Glomerular endothelial cell (primary cell): ENCODE measurements at places on chromosomes 4 and X. TPM values are rescaled to one million over a fixed set of nuclear protein-coding genes. Genes with fewer than 3 reads are reported as not detected.

LGI2 gene
- total RNA-seq: 0.05 TPM in 1 of 2 replicates, not detected in the other

TCEAL7 gene
- 8.5 and 16.2 TPM in 2 replicates for total RNA-seq

NCAPG gene
- total RNA-seq: 7.3 and 10.0 TPM in 2 replicates

KCND1 gene
- 0.78 and 1.3 TPM in 2 replicates for total RNA-seq

VSIG1 gene
- 0.44 and 1.6 TPM in 2 replicates for total RNA-seq

DCAF4L1 gene
- 0.18 TPM in 1 of 2 replicates, not detected in the other for total RNA-seq

JADE3 gene
- 9.9 and 10.5 TPM in 2 replicates for total RNA-seq

ALB gene
- not detected in 2 replicates for total RNA-seq

NEUROG2 gene
- not detected in 2 replicates for total RNA-seq

SERPINA7 gene
- total RNA-seq: not detected in 2 replicates

FGD1 gene
- 8.3 and 12.5 TPM in 2 replicates for total RNA-seq

PLRG1 gene
- total RNA-seq: 43.0 and 44.7 TPM in 2 replicates

MAGEC2 gene
- not detected in 2 replicates for total RNA-seq

PCYT1B gene
- under 0.01 TPM in 1 of 2 replicates, not detected in the other for total RNA-seq

TMPRSS11F gene
- not detected in 2 replicates for total RNA-seq

SLC16A2 gene
- total RNA-seq: 1.9 and 2.8 TPM in 2 replicates

ENAM gene
- total RNA-seq: not detected in 2 replicates

GAR1 gene
- total RNA-seq: 12.1 and 13.2 TPM in 2 replicates

NSG1 gene
- total RNA-seq: 4.1 TPM in 1 of 2 replicates, not detected in the other

PLXNB3 gene
- 25.6 and 37.6 TPM in 2 replicates for total RNA-seq

ATOH1 gene
- total RNA-seq: not detected in 2 replicates

TCP11X2 gene
- not detected in 2 replicates for total RNA-seq

IL21 gene
- not detected in 2 replicates for total RNA-seq

GAGE2A gene
- not detected in 2 replicates for total RNA-seq

PIGA gene
- 4.4 and 6.1 TPM in 2 replicates for total RNA-seq

GUF1 gene
- total RNA-seq: 10.7 and 12.5 TPM in 2 replicates

CXCL6 gene
- total RNA-seq: 2.2 and 5.8 TPM in 2 replicates

NR0B1 gene
- total RNA-seq: 0.23 TPM in 1 of 2 replicates, not detected in the other

TIMM8A gene
- total RNA-seq: 5.8 and 6.6 TPM in 2 replicates

CTAG2 gene
- total RNA-seq: not detected in 2 replicates

APELA gene
- total RNA-seq: not detected in 2 replicates

NLRP2B gene
- not detected in 2 replicates for total RNA-seq

PRKG2 gene
- 0.06 and 0.82 TPM in 2 replicates for total RNA-seq

MAGED2 gene
- total RNA-seq: 361 and 403 TPM in 2 replicates

OCIAD1 gene
- total RNA-seq: 123 and 136 TPM in 2 replicates

MAGT1 gene
- 60.8 and 73.9 TPM in 2 replicates for total RNA-seq

RNF212 gene
- total RNA-seq: 0.29 and 4.9 TPM in 2 replicates

SYTL5 gene
- total RNA-seq: 0.06 TPM in 1 of 2 replicates, not detected in the other

KLHL4 gene
- 12.7 and 13.9 TPM in 2 replicates for total RNA-seq

XAGE2 gene
- total RNA-seq: not detected in 2 replicates

PF4V1 gene
- not detected in 2 replicates for total RNA-seq

OCRL gene
- total RNA-seq: 14.7 and 20.3 TPM in 2 replicates

CT45A7 gene
- total RNA-seq: not detected in 2 replicates

ESX1 gene
- not detected in 2 replicates for total RNA-seq

TREX2 gene
- 1.4 and 3.2 TPM in 2 replicates for total RNA-seq

SMIM10L2A gene
- total RNA-seq: 1.3 and 1.5 TPM in 2 replicates

DOK7 gene
- total RNA-seq: not detected in 2 replicates

RTL5 gene
- total RNA-seq: 1.6 and 1.9 TPM in 2 replicates

POF1B gene
- not detected in 2 replicates for total RNA-seq

TECRL gene
- total RNA-seq: not detected in 2 replicates

GLRA3 gene
- not detected in 2 replicates for total RNA-seq

HTR2C gene
- total RNA-seq: not detected in 2 replicates

LRAT gene
- 0.34 TPM in 1 of 2 replicates, not detected in the other for total RNA-seq

RAP1GDS1 gene
- total RNA-seq: 41.6 and 47.0 TPM in 2 replicates

MAGEA2 gene
- not detected in 2 replicates for total RNA-seq

ZCCHC18 gene
- 1.1 and 6.1 TPM in 2 replicates for total RNA-seq

EPGN gene
- total RNA-seq: 0.23 TPM in 1 of 2 replicates, not detected in the other
